Stimulated activated CD8-positive, alpha-beta memory T cell treated with anti-CD3 and anti-CD28 coated beads, Interleukin-15, amount 100 ng/mL, for 48 hours (primary cell): ENCODE measurements at places on chromosomes 3 and 15.

DNA sequence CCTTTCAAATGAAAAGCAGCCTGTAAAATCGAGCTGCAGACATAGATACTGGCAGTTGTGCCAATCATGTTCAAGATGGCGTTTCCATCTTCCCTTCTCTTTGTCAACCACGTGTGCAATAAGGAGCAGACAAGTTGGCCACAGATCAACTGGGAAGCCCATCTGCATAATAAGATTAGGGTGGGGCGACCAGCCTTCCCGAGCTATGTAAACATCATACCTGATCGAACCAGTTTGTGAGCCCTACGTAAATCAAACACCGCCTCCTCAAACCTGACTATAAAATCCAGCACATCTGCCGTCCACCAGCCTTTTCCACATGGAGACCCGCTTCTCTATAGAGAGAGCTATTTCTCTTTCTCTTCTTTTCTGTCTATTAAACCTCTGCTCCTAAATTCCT, 37.2 kb downstream of the TRIM42 start:
- no peak for DNase-seq

DNA sequence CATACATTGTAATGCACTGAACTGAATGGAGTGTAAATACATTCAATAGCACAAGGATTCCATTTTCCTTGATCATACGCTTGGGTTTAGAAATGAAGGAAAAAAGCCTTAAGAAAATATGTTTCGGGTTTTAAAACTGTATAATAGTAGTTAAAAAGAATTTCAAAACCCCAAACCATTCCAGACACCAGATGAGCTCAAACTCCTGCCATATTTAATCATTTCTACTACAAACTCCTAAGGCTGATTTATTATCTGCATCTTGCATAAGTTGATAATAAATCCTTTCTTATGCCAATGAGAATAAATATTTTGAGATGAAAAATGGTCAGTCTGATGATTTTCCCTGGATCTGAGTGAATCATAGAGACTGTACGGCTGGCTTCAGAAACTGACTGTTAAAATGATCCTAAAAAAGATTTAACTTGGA, 51.0 kb downstream of the NR1D2 start:
- no peak for DNase-seq

DNA sequence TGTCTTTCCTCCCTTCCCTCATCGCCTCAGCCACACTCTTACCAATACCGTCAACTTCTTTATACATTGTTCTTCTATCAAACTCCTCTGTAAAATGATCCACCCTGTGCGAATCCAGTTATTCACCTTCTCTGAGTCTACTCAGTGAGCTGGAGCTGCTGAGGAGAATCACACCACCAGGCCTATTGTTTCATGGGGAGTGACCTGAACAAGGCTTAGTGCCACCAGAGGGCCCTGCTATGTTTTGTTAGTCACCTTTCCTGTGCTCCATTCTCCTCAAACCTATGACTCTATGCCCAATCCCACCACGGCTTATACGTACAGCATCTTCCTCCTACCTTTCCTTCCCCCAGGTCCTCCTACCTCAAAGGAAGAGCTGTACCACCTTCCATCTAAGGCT, 50.4 kb upstream of the MED12L start:
- DNase-seq: no peak

GRCh38 chr3:184651904-184652303, 60.0 kb downstream of the MAGEF1 start:
- no peak for DNase-seq

- no peak for DNase-seq
These were observed 124.2 kb downstream of the SHQ1 start for GRCh38 chr3:72724070-72724469.

GRCh38 chr15:31745841-31746240, 284.5 kb upstream of the CHRNA7 start:
- DNase-seq: no peak

- DNase-seq: no peak
These were observed 304.8 kb downstream of the EPHB1 start for GRCh38 chr3:135099734-135100355.

GRCh38 chr15:38992930-38993329, 428.3 kb upstream of the RASGRP1 start:
- DNase-seq: no peak

GRCh38 chr3:50417637-50418033, 58.3 kb upstream of the TMEM115 start:
- no peak for DNase-seq
